Activated T-helper 17 cell treated with anti-CD3 and anti-CD28 coated beads, Interleukin-2, amount 50 U/mL, for 72 hours (primary cell): ENCODE measurements at places on chromosomes 5 and 9.
A peak's percentile ranks its signal among the peaks of the same experiment; 100 is the strongest.

GRCh38 chr5:119022017-119022745 lies 33.8 kb upstream of the DTWD2 start:
- ATAC-seq = peak; percentile 35

GRCh38 chr5:148839960-148840359 lies 13.5 kb downstream of the ADRB2 start:
- peak; percentile 89 for ATAC-seq

DNA sequence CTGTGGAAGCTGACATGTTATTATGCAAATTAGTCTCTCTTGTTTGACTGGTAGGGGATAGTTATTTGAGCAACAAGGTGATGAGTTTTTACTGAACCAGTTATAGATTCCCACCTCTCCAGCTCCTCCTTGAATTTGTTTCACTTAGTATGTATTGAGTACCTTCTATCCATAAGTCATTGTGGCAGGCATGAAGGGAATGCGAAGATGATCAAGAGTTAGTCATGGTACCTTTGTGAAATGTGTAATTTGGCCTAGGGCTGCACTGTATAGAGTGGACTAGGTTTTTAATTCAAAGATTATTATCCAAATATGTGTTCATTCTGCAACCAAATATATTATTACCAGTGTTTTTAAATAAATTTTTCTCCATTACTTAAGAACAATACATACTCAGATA lies 110.1 kb downstream of the HACD4 start:
- ATAC-seq = no peak

GRCh38 chr5:163885117-163885516 lies 379.7 kb downstream of the MAT2B start:
- no peak for ATAC-seq

GRCh38 chr9:6956879-6957278 lies 199.1 kb downstream of the KDM4C start:
- no peak for ATAC-seq

GRCh38 chr9:109597496-109597895 lies 99.4 kb upstream of the PTPN3 start:
- ATAC-seq = no peak

DNA sequence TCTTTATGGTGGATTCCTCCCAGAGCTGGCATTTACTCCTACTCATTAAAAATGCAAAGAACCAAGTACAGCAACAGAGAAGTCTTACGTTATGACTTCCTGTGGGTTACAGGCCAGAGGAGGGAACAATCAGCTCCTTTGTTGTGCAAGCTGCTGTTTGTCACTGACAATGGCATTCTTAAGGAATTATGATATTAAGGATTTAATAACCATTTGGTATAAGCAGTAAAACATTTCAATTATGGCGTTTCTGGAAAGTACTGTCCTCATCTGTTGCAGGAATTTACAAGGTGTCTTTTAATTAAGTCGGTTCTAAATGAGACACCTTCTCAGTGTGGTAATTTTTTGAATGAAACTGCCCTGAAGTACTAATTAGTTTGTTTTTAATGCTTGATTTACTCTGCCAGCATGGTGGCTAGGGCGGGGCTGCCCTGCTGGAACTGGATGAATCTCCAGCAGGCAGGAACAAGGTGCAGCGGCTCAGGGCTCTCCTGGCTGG lies 49.1 kb upstream of the VDAC1 start:
- peak; percentile 72 for ATAC-seq

DNA sequence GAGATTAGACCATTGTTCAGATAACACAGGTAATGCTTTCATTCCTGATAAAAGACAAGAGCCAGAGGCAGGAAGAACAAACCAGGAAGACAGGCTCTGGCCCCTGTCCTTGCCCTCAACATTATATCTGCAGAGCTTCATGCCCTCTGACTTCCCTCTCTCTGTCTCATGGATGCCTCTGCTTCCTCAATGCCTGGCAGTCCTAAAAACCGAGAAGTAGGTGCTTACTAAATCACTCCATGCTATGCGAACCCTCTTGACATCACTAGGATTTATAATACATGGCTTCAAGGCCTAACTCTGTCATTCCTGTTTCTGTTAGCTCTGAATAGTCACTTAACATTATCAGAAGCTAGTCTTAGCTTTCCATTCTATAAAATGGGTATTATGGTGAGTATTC lies 117.8 kb downstream of the TLR4 start:
- no peak for ATAC-seq

DNA sequence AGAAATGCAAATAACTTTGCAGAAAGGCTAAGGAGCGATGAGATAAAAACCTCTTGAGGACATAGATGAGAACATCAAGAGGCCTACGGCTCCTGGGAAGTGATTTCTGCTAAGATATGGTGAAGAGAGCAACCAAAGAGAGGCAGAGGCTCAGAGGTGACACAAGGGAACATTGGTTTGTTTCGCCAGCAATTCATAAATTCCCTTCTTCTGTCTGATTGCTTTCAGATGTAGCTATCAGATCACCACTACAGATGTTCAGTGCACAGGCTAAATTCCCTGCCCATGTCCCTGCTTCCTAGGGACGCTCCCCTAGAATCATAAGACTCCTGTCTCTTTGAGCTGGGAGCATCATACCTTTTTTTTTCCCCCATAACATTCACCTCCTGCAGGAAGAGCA lies 11.2 kb downstream of the AGXT2 start:
- ATAC-seq = no peak

- ATAC-seq = no peak
Observed at GRCh38 chr5:142286111-142286510, 38.7 kb downstream of the SPRY4 start.

- ATAC-seq = no peak
Observed at GRCh38 chr5:1035421-1036405, 27.1 kb downstream of the NKD2 start.

- ATAC-seq = no peak
Observed at GRCh38 chr5:168303393-168304025, 12.1 kb downstream of the WWC1 start.

DNA sequence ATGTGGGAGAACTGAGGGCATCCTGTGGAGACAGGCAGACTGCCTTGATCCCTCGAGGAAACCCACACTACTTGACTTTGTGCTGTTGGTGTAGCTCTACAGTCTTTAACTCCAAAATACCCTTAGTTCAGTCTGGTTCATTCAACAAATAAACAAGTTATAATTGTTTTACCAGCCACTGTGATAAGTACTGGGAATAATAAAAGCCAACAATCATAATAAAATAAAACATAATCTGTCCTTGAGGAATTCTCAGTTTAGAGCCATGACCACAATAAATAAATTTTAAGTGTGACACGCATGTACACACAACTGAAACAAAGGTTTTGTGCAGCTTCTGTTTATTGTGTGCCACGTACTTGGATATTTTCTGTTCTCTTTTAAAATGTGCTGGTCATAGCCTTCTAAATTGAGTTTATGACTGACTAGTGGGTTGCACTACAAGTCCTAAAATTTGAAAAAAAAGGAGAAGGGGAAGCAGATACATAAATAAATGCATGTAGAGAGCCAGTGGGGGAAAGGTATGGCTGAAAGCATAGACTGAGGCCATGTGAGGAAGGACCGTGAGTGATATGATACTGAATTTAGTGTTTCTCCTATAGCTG lies 6.2 kb upstream of the SCAMP1 start:
- ATAC-seq = no peak

DNA sequence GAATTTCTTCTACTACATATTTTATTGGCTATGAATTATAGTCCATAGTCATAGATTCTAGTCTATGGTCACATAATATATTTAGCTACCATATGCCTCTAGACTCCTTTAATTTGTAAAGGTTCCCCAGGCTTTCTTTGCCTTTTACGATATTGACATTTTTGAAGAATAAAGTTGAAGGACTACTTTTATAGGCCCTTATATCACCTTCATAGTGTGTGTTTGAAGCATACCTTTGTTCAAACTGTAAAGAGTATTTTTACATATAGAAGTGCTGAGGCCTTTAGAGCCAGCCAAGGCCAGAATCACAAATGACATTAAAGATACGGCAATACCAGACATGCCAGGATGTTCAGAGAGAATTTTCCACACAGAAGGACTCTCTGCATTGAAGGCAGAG lies 147.0 kb downstream of the GABRG2 start:
- no peak for ATAC-seq

DNA sequence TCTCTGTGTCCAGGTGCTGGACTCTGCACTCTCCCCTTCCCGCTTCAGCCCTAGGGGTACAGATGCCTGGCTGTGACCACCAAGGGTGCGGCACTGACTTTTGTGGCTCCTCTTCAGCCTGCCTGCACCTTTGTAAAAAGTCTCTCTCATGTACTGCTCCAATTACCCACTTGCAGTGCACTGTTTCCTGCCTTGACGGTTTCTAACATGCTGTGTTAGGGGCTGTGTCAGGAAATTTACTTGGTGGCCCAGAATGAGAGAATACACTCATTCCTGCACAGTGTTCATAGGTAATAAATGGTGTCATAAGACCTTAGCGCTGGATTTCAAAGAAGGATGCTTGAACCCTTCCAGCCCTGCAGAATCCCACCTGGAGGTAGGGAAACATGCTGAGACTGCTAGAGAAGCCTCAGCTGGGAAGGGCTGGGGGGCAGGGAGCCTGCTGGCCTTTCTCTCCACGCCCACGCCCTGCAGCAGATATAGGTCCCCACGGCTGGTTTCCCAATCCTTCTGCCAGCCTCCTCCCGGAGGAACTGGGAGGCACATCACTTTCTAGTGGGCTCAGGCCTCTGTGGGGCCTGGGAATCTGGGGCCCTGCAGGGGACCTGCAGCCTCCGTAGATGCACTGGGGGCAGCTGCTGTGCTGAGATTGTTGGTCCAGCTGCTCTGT lies 17.6 kb upstream of the HRH2 start:
- ATAC-seq = no peak

- no peak for ATAC-seq
Observed at GRCh38 chr5:143987751-143988560, 176.0 kb downstream of the HMHB1 start.

DNA sequence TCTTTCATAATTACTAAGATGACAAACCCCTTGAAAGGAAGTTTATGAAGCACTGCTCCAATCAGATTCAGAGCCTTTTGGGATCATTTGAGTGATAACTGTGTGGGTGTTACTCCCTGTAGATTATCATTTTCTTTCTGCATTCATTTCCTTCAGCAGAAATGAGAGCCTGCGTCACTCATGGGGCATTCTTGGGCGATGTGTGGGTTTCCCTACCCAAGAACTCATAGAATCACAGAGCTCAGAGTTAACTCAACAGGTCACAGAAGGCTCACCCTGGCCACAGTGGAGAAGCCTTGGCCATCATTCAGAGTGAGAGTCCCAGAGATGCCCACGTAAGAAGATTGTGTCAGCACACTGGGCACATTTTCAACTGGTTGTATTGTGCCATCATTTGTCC lies 401.9 kb downstream of the TLE4 start:
- ATAC-seq = no peak

DNA sequence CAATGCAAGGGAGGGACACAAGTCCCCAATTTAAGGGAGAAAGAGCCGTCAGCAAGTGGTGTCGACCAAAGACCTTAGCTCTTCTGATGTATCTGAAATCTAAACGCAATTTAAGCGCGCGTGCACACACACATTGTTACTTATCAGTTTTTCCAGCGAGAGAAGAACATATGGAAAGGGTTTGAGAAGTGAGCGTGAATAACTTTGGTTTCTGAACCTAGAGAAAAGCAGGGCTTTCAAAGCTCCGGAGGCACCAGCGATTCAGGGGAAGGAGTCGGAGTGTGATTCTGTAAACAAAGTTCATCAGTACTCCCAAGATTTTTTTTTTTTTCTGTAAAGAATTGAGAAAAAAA lies 191.8 kb downstream of the MEF2C start:
- no peak for ATAC-seq

GRCh38 chr5:120155873-120156272 lies 308.2 kb upstream of the PRR16 start:
- no peak for ATAC-seq

DNA sequence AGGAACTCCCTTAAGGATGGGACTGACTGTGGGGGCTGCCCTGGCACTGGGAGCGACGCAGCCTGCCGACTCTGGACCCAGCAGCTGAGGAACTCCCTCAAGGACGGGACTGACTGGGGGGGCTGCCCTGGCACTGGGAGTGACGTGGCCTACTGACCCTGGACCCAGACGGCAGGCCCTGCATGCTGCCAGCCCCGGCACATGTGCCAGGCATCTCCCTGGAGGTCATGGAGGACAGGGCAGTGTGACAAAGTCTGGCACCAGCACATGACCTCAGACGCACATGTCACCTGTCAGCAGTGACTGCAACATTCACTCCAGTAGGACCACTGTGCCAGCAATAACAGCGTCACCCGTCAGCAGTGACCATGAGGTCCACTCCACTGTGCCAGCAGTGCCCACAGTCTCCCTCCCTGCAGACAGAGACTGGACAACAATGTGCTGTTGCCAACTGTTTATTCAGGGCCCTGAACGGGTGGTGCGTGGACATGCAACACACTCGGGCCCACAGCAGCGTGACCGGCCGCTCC lies 4.5 kb downstream of the FBXW5 start:
- ATAC-seq = no peak
